ENCODE measurements at places on chromosomes 6 and 20. TPM values are rescaled to one million over a fixed set of nuclear protein-coding genes. Genes with fewer than 3 reads are reported as not detected.

The EMILIN3 gene
- not detected for total RNA-seq

The NHSL1 gene
- total RNA-seq = 0.64 TPM

The HLA-DMB gene
- 30.6 TPM for total RNA-seq

The PLTP gene
- 1.2 TPM for total RNA-seq

The PRICKLE4 gene
- total RNA-seq = not detected

The SEL1L2 gene
- total RNA-seq = not detected

GRCh38 chr20:62475027-62475771, 596 bp downstream of the GATA5 start:
- no peak for DNase-seq

- no peak for DNase-seq
Observed at GRCh38 chr6:142613981-142614380, 312.2 kb downstream of the ADGRG6 start.

DNA sequence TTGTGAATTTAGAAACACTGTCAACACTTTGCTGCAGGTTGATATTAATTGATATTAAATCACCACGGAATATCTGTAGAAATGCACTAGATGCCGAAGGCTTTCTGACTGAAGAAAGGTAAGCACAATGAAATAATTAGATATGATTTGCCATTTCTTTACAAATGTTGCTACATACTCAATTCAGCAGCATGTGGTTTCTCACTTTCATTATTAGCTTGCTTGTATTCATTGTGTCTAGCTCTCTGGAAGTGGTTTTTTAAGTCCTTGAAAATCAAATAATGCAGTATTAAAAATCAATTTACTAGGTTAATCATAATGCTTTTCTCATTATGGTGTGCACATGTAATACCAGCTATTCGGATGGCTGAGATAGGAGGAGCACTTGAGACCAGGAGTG, 231.3 kb upstream of the MARCKS start:
- DNase-seq = no peak

- DNase-seq = no peak
Observed at GRCh38 chr20:56552911-56553629, 20.0 kb downstream of the FAM209B start.

- DNase-seq = no peak
Observed at GRCh38 chr6:125194941-125195340, 41.4 kb downstream of the TPD52L1 start.

GRCh38 chr6:170004585-170005210, 253.3 kb downstream of the ERMARD start:
- DNase-seq = no peak

DNA sequence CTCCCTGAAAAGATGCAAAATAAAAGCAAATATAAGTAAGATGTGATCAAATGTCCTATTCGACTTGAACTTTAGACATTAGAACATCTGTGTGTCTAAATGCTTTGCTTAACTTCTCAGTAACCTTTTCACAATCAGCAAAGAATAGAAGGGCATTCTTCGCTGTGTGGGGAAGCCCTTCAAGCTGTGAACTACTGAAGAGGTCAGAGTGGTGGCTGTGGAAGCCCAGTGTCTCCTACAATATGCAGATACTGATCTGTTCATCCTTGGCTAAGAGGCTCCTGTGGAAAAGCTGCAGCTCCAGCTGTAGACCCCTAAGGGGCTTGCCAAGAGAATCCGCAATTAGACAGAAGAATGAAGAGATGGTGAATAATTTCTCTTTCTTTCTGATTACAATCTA, 400.3 kb upstream of the SASH1 start:
- no peak for DNase-seq

- DNase-seq = no peak
Observed at GRCh38 chr20:48826069-48826468, 1.7 kb downstream of the PREX1 start.

DNA sequence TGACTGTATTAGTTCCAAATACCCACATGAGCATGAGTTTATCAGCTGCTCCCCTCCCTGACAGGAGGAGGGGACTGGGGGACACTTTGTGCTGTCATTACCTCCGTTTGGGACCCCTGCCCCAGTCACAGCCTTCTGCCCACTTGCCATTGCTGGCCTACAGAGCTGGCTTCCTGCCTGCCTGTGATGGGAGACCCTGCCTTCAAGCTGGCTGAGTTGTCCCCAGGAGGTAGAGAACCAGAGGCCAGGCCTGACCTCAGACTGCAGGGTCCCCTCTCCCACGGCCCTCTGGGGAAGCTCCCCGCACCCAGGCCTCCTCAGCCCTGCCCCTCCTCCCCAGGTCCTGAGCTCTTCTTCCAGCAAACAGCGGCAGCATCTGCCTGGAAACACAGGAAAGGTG, 105.5 kb downstream of the JPH2 start:
- no peak for DNase-seq

- no peak for DNase-seq
Observed at GRCh38 chr6:7150381-7151064, 42.8 kb downstream of the RREB1 start.

Data from T-cell (primary cell).